Bronchial epithelial cell (primary cell): ENCODE measurements at places on chromosomes 6 and 20. TPM values are rescaled to one million over a fixed set of nuclear protein-coding genes. Genes with fewer than 3 reads are reported as not detected.

Gene LY86
- not detected in 2 replicates for total RNA-seq

Gene RAET1L
- 0.79 and 20.4 TPM in 2 replicates for total RNA-seq

Gene CCM2L
- not detected in 2 replicates for total RNA-seq

DNA sequence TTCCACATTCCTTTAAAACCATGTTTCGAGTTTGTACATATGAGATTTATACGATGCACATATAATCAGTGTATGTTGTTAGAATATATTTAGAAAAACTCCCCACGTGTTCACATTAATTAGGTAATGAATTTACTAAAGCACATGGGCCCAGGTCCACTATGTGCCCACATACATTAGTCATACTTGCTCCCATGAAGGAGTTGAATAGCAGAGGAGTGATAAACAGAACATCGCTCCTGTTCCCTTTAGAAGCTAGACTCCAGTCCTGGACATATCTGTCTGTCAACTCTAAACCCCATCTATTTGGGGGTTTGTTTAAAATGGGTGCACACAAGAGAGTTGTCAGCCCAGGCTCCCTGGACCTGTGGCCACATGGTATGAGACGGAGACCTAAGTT lies 108.1 kb upstream of the TIAM2 start:
- peak; percentile 63 for DNase-seq

DNA sequence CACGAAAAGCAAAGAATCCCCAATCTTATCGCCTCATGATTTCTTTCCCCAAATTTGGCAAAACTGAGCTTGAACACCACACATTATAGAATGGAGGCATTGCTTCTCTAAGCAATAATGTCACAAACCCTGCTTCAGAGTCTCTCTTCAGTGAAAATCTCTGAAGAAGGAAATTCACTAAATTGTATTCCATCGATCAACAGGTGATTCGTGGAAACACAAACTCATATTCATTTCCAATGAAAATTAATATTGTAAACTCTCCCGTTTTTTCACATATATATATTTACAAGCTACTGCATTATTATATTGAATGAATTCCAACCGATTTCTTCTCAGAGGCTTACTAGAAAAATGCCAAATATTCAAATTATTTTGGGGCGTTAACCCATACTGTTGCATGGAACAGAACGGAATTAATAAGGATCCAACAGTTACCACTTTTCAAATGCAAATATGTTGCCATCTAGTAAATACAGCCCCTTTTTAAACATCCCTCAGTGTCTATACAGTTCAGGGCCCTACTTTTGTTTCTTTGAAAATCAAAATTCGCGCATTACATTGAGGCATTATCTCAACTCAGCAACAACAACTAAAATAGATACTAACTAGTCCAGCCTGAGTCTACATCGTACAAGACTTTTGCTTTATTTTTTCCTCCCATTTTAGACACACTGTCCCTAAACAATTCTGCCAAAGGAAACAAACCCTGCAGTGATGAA lies 1.3 kb downstream of the KIF13A start:
- DNase-seq = no peak

DNA sequence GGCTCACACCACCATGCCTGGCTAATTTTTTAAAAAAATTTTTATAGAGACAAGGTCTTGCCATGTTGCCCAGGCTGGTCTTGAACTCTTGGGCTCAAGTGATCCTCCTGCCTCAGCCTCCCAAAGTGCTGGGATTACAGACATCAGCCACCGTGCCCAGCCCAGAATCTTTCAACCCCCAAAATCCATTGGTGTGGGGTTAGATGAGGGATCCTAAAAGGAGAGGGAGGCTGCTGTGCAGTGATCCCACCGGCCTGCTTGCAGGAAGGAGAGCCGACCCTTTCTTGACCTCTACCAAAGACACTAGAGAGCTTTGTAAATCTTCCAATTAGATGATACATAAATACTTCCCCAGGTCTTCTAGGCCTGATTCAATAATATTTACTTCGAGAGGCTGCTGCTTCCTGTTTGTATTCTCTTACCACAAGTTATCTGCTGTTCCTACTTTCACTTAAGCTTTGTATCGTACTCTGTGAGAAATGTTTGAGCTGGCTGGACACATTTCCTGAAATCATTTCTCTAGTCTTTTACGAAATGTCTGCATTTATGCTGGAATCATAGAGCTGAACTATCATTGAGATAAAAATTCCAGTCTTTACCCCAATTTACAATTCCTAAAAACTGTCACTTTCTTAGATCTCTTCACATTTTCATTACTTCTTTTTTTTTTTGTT lies 49.3 kb upstream of the IER3 start:
- DNase-seq = peak; percentile 32

DNA sequence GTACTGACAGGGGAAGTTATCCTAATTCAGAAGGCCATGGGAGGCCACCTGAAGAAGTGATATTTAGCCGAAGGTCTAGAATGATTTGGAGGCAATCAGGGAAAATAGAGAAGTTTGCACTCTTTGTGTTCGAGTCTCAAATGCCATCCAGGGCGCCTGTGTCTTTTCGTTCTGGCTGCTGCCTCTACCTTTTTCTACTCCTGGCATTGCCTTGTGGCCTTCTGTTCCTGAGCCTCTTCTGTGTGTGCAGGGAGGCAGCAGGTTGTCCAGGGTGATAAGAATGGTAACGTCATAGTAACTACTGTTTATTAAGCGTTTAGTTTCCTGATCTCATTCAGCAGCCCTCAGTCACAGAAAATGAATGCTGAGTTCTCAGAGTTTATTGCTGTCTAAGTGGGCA lies 252.1 kb downstream of the FARS2 start:
- DNase-seq = no peak
